ENCODE measurements at places on chromosomes 3 and 15.

DNA sequence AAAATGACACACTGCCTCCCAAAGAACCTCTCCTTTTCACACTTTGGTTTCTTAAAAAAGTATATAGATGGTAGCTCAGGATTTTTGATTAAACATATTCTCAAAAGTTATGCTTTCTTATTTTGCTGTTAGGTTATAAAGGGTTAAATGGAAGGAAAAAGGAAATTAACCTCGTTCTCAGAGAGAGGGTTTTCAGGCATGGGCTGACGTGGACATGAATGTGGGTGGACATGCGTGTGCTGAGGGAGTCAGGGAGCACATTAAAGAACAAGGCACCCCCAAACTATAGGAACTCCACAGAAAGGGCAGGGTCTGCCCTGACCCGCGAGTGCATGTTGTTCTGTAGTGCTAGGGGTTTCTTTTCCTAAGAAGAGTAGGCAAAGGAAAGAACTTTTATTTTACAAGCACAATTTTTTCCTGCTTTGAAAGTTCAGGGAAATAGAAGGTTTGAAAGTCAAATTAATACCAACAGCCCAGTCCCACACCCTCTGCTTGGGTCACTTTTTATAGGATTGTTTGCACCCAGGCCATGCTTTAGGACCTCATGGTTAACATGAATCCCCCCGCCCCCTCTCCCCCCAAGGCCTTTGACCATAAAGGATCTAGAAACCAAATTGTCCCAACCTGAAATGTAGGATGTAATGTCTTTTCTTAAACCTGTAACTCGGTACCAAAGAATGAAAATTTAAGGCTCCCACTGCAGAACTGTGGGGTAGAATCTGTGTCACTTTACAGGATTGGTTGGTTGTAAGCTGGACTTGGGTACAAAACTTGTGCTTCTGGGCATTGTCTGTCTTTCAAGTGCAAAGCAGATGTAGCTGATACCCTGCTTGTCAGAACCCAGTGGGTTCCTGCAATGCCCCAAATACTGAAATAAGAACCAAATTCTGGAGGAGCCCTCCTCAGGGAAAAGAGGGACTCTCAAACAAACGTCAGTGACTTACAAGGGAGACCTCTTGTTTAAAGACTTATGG is 58.5 kb upstream of the CCR4 start:
- DNase-seq: no peak

DNA sequence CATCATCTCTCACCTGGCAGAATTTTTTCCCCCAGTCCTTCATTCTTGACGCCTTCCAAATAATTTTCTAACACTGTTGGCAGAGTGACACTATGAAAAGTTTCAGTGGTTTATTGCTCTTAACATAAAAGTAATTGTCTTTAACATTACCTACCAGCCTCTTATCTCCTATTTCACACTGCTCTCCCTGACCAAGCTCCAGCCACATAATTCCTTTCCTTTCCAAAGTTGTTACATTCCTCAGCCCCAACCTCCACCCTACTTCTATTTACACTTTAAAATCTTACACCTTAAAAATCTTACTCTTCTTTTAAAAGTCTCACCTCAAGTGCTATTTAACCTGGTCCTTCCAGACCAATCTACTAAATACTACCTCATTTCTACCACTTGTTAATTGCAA is 2.8 kb downstream of the DPPA4 start:
- DNase-seq: no peak

GRCh38 chr3:16059711-16060357 is 114.6 kb upstream of the GALNT15 start:
- no peak for DNase-seq

DNA sequence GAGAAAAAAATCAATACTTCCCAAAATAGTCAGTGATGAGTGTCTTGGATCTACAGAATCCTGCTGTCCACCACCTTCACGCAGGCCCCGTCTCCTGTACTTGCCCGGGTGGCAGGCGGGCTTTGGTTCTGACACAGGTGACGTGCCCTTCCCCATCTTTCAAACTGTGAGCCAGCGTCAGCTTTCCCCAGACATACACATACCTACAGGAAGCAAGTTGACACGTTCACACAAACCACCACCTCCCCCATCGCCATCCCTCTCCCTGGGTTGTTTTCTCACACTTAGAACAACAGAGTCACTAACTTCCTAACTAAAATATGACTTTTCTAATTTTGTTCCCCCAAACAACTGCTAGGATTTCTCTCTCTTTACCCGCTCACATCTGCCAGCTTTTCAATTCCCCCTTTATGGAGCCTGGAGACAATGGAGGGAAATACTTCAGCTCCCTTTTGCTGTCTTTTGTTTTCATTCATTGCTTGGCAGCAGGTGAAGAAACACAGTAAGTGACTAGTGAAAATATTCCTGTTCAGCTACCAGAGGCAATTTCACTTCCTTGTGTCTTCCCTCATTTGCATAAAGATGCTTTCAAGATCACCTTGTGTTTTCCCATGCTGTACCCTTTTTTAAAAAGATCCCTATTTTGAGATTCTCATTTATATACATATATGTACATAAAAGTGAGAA is 248.3 kb downstream of the SLCO3A1 start:
- no peak for DNase-seq

DNA sequence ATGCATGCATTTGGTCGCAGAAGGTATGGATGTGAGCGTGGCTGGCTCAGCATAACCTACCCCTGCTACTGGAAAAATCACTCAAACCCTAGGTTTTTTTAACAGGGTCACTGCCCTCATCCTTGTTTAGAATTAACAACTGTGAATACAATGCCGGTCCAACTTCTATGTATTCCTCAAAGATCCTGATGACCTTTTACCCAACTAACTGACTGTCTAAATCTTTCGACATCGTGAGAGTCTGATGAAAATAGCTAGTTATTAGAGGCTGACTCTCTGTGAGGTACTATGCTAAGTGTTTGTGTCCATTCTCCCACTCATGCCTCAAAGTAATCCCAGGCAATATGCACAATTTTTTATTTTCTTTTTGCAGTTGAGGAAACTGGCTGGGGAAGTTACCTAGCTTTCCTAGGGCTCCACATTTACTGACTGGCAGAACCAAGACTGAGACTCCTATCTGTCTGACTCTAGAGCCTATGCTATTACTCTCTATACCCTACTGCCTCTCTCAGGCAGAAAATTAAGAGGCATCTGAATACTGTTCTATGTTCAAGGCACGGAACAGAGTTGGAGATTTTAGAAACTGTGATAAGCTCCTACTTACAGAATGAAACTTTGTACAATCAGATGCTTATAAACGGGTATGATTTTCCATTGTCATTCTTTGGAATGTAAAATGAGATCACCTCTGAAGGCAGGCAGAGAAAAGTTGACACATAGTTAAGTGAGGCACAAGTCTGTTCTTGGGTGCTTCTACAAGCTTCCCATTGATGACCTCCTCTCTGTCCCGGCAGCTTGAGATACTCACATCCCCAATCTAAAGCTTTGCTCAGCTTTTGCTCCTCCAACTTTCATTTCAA is 56.4 kb downstream of the FILIP1L start:
- no peak for DNase-seq

DNA sequence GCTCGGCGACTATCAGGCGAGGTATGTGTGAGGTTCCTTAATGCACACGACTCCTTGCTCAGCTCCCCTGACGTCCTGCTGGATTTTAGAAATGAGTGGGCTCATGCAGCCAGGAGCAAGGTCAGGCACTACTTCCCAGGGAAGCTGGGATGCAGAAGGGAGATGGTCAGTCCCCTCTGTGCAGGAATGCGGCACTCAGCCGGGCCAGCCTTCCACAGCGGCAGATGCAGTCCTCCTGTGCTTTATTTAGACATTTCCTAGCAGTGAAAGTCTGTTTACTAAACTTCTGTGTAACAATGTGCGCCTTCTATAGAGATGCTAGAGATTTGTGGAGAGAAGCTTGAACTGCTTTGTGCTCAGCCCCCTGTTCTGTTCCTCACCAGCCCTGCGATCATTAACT is 252.1 kb downstream of the SLCO3A1 start:
- no peak for DNase-seq

- DNase-seq: no peak
Measured at GRCh38 chr15:94263341-94264273, 32.2 kb downstream of the MCTP2 start.

- no peak for DNase-seq
Measured at GRCh38 chr3:187062526-187063177, 76.6 kb downstream of the RPL39L start.

GRCh38 chr15:101498076-101498716 is 8.7 kb upstream of the PCSK6 start:
- DNase-seq: no peak

Data from NCI-H187 (cell line).